ENCODE measurements at places on chromosomes 5 and 9. TPM values are rescaled to one million over a fixed set of nuclear protein-coding genes. Genes with fewer than 3 reads are reported as not detected.

The IL13 gene
- 0.14 TPM for polyA plus RNA-seq

DNA sequence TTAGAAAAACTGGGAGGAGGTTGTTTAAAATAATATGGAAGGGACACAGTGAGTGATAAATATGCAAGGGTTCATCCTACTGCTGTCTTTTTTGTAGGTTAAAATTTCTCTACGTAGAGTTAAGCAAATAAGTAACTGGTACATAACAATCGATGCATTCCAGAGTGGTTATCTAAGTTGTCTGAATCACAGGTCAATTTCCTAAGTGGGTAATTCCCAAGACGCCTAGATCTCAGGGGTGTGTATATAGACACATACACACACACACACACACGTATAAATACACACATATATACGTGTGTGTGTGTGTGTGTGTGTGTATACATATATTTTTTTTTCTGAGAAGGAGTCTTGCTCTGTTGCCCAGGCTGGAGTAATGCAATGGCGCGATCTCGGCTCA, 22.3 kb downstream of the CAAP1 start:
- no peaks in the 10 kb centered on the region for H3K4me1 ChIP-seq
- DNase-seq = no peak
- H3K36me3 ChIP-seq = no peaks in the 10 kb centered on the region
- H3K27me3 ChIP-seq = no peaks in the 10 kb centered on the region

GRCh38 chr9:118455788-118456187, 751.6 kb downstream of the TLR4 start:
- no peaks in the 10 kb centered on the region for H3K27me3 ChIP-seq
- no peak overlapping the region for H3K4me3 ChIP-seq
- no peaks in the 10 kb centered on the region for H3K4me1 ChIP-seq
- DNase-seq = no peak
- H3K27ac ChIP-seq = no peak overlapping the region
- H3K36me3 ChIP-seq = no peaks in the 10 kb centered on the region

DNA sequence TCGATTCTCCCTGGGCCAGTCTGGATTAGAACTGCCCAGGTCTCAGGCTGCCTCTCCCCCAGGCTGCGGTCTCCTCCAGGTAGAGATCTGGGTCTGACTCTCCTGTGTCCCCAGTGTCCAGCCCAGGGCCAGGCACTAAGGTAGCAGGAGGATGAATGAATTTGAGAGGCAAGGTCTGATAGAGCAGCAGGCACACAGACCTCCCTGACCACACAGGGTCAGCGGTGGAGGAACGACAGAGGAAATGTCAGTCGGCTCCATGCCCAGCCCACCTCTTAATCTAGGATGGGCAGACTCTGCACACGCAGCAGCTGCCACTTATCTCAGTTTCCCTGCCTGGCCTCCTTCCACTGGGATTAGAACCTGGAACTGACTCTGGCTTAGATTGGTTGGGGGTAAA, 272.7 kb upstream of the MVB12B start:
- H3K27me3 ChIP-seq = no peaks in the 10 kb centered on the region
- H3K4me3 ChIP-seq = no peak overlapping the region
- H3K27ac ChIP-seq = no peak overlapping the region
- H3K4me1 ChIP-seq = no peaks in the 10 kb centered on the region

All from B cell (primary cell).